ENCODE measurements at places on chromosomes 5 and 9. TPM values are rescaled to one million over a fixed set of nuclear protein-coding genes. Genes with fewer than 3 reads are reported as not detected.

The IRX2 gene
- total RNA-seq = not detected

The SLC27A6 gene
- total RNA-seq = not detected

The MARVELD2 gene
- total RNA-seq = 0.42 TPM

GRCh38 chr5:54915466-54916027 is 69.8 kb downstream of the ESM1 start:
- H3K27ac ChIP-seq = no peak overlapping the region
- no peak for DNase-seq
- H3K27me3 ChIP-seq = peaks cover 38% of the 10 kb centered on the region
- peaks cover 7% of the 10 kb centered on the region for H3K36me3 ChIP-seq
- no peak overlapping the region for H3K4me3 ChIP-seq

- H3K4me1 ChIP-seq = peaks cover 21% of the 10 kb centered on the region
- no peaks in the 10 kb centered on the region for H3K27me3 ChIP-seq
- peaks cover 2% of the 10 kb centered on the region for H3K36me3 ChIP-seq
- H3K27ac ChIP-seq = peak overlapping the region; percentile 94
Observed at GRCh38 chr5:131635684-131636572, 899 bp upstream of the RAPGEF6 start.

- H3K4me3 ChIP-seq = no peak overlapping the region
- no peaks in the 10 kb centered on the region for H3K27me3 ChIP-seq
- H3K4me1 ChIP-seq = no peaks in the 10 kb centered on the region
- no peak for DNase-seq
Observed at GRCh38 chr5:161064781-161065180, 212.8 kb upstream of the ATP10B start.

DNA sequence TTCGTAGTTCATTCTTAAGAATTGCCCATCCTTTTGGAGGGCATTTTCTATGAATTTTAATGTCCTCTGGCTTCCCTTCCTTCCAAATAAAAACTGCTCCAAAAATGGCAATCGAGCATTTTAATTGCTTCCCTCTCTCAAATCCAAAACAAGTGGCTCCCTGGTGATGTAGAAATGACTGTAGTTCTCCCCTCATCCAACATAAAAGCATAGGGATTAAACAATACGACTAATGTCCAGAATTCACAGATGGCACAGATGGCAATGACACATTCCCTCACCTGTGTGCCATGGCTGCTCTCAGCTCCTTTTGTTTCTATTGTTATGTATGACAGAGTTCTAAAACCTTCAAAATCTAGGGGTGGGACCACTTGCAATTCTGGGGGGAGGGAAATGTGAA is 417.3 kb downstream of the RAB3C start:
- DNase-seq = no peak
- H3K27ac ChIP-seq = no peak overlapping the region
- H3K4me3 ChIP-seq = no peak overlapping the region
- peaks cover 24% of the 10 kb centered on the region for H3K36me3 ChIP-seq

Data from activated naive CD8-positive, alpha-beta T cell treated with anti-CD3 and anti-CD28 coated beads, Interleukin-2, amount 10 ng/mL, durations not matched to agents 7 days and 5 days (primary cell).